ENCODE measurements at places on chromosomes 6 and 20. TPM values are rescaled to one million over a fixed set of nuclear protein-coding genes. Genes with fewer than 3 reads are reported as not detected.

Gene ELOVL4
- 1.5 TPM for total RNA-seq

Gene MED23
- total RNA-seq, result 30.6 TPM

Gene CRIP3
- total RNA-seq, result 7.3 TPM

Gene ZNF311
- 2.8 TPM for total RNA-seq

Gene MDFI
- total RNA-seq, result 7.3 TPM

Gene SIRPB1
- 16.3 TPM for total RNA-seq

Gene GPR63
- 1.6 TPM for total RNA-seq

Gene TRERF1
- 7.7 TPM for total RNA-seq

Gene SEL1L2
- total RNA-seq, result 0.52 TPM

Gene SCRT2
- total RNA-seq, result not detected

Gene STX16
- total RNA-seq, result 63.7 TPM

Gene GLYATL3
- total RNA-seq, result not detected

Gene PGC
- 6.7 TPM for total RNA-seq

Gene PNLDC1
- 0.23 TPM for total RNA-seq

Gene CST5
- total RNA-seq, result not detected

Gene POPDC3
- 0.26 TPM for total RNA-seq

Gene RPRD1B
- 30.5 TPM for total RNA-seq

Gene UST
- 24.0 TPM for total RNA-seq

Gene NUDT3
- 30.7 TPM for total RNA-seq

Gene SLC17A3
- 0.29 TPM for total RNA-seq

Gene KCNK16
- not detected for total RNA-seq

Gene C6orf132
- 41.2 TPM for total RNA-seq

Gene TSBP1
- total RNA-seq, result not detected

Gene XKR7
- not detected for total RNA-seq

Gene NEU1
- 91.2 TPM for total RNA-seq

Gene SLC32A1
- not detected for total RNA-seq

Gene FILIP1
- 22.9 TPM for total RNA-seq

Gene BHLHE23
- total RNA-seq, result not detected

Gene GRM4
- not detected for total RNA-seq

Gene CST3
- total RNA-seq, result 2,306 TPM

Gene GPLD1
- total RNA-seq, result 2.3 TPM

Gene MKKS
- 33.2 TPM for total RNA-seq

Gene POLR1C
- total RNA-seq, result 33.8 TPM

Gene MAPK13
- total RNA-seq, result 72.2 TPM

Gene HSPA12B
- total RNA-seq, result 5.4 TPM

Gene LRRC1
- 17.3 TPM for total RNA-seq
